Left ventricle myocardium superior (tissue), 1 donor: ENCODE measurements at places on chromosomes 5 and 9. TPM values are rescaled to one million over a fixed set of nuclear protein-coding genes. Genes with fewer than 3 reads are reported as not detected.

DNA sequence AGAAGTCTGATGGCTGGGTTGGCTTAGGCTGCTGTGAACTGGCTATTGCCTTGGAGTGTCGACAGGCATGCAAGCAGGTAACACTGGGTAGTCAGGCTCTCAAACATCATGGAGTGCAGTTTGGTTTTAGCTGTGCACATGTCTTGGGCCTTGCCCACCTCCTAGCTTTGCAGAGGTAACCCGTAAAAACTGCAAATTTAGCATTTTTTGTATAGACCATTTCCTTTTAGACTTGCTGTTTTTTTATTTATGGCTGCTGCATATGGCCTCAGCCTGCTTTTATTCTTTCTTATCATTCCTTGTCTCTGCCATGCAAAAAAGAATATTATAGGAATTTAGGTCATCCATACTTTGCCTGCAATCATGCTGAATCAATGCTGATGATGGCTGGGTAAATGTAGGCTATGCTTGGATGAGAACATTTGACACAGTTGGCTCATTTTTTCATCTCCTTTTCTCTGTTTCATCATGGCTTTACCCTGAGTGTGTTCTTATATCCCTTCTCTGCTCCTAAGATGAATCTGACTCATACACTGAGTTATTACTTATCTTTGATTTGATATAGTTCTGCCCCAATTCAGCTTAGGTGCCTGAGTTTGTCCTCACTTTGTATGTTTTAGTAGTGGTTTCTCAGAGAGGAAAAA, 27.2 kb downstream of the RECK start:
- DNase-seq, result no peak

GRCh38 chr5:24633715-24634325, 11.0 kb downstream of the CDH10 start:
- no peak for DNase-seq

- no peak for DNase-seq
These were observed 119.4 kb downstream of the WNK2 start for GRCh38 chr9:93303258-93303771.

- DNase-seq, result no peak
These were observed 239.0 kb downstream of the FSTL4 start for GRCh38 chr5:133373121-133373870.

PCDHB15 gene
- 2.6 TPM for total RNA-seq

DNA sequence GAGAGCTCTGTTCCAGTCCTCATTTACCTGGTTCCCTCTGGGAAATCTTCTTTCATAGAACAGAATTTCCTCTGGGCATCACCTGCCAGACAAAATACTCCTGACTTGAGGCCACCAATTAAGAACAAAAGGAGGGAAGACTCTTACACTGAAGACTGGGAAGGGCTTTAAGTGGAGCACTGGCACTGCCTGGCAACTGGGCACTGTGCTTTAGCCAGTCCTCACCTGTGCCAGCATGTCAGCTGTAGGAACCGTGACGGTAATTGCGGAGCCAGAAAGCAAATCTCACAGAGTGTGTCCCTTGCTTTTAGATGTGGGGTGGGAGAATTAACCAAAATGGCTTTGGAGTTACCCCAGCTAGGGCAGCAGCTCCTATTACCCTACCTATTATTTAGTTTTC, 40.6 kb downstream of the FAM219A start:
- no peak for DNase-seq

GRCh38 chr5:135739383-135739981, 95.0 kb upstream of the SLC25A48 start:
- no peak for DNase-seq

ENTREP1 gene
- total RNA-seq, result 21.3 TPM
